ENCODE measurements at places on chromosomes 3 and 15. TPM values are rescaled to one million over a fixed set of nuclear protein-coding genes. Genes with fewer than 3 reads are reported as not detected.
A peak's percentile ranks its signal among the peaks of the same experiment; 100 is the strongest.

Gene PGBD4
- total RNA-seq, result 1.0 TPM

Gene GOLGA8S
- 3.1 TPM for total RNA-seq

Gene TMC3
- total RNA-seq, result 0.34 TPM

GRCh38 chr15:71452893-71453292 lies 337.6 kb downstream of the THSD4 start:
- no peaks in the 10 kb centered on the region for H3K36me3 ChIP-seq
- H3K4me1 ChIP-seq, result no peaks in the 10 kb centered on the region
- H3K27ac ChIP-seq, result no peak overlapping the region
- no peaks in the 10 kb centered on the region for H3K27me3 ChIP-seq
- H3K4me3 ChIP-seq, result no peak overlapping the region
- no peak for DNase-seq

DNA sequence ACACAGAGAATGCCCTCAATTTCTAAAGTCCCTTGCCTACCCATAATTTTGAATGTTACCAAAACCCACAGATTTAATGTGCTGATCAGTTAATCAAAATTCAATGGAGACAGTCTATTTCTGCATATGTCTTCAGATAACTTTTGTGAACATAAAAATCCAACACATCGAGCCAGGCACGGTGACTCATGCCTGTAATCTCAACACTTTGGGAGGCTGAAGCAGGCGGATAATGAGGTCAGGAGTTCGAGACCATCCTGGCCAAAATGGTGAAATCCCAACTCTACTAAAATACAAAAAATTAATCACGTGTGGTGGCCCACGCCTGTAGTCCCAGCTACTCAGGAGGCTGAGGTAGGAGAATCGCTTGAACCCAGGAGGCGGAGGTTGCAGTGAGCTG lies 49.3 kb downstream of the PEAK1 start:
- H3K27ac ChIP-seq, result no peak overlapping the region
- no peak overlapping the region for H3K4me3 ChIP-seq
- H3K4me1 ChIP-seq, result no peaks in the 10 kb centered on the region
- no peaks in the 10 kb centered on the region for H3K27me3 ChIP-seq
- no peaks in the 10 kb centered on the region for H3K36me3 ChIP-seq
- no peak for DNase-seq

Gene COL8A1
- total RNA-seq, result 156 TPM

- H3K27me3 ChIP-seq, result no peaks in the 10 kb centered on the region
- H3K36me3 ChIP-seq, result peaks cover 17% of the 10 kb centered on the region
- no peak for DNase-seq
Observed at GRCh38 chr3:58564456-58565160, 12.6 kb downstream of the FAM107A start.

Gene BLM
- 1.2 TPM for total RNA-seq

Gene RPUSD2
- 7.2 TPM for total RNA-seq

DNA sequence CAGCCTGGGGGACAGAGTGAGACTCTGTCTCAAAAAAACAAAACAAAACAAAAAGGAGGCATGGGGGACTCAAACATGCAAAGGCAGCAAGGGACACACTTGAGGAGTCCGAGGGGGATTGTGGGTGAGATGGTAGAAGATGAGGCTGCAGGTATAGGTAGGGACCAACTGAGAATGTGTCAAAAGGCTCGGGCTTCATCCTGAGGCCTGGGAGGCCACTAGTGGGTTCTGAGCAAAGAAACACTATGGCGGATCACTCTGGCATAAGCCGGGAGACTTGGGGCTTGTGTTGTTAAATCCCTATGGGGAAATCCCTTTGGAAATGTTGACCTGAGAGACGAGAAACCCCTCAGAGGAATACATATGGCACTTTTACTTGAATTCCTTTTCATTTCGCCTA lies 21.2 kb downstream of the ZNF710 start:
- H3K36me3 ChIP-seq, result no peaks in the 10 kb centered on the region
- DNase-seq, result no peak
- H3K4me1 ChIP-seq, result peaks cover 24% of the 10 kb centered on the region
- H3K4me3 ChIP-seq, result no peak overlapping the region
- H3K27me3 ChIP-seq, result no peaks in the 10 kb centered on the region
- H3K27ac ChIP-seq, result no peak overlapping the region

Gene IL16
- total RNA-seq, result 10.1 TPM

DNA sequence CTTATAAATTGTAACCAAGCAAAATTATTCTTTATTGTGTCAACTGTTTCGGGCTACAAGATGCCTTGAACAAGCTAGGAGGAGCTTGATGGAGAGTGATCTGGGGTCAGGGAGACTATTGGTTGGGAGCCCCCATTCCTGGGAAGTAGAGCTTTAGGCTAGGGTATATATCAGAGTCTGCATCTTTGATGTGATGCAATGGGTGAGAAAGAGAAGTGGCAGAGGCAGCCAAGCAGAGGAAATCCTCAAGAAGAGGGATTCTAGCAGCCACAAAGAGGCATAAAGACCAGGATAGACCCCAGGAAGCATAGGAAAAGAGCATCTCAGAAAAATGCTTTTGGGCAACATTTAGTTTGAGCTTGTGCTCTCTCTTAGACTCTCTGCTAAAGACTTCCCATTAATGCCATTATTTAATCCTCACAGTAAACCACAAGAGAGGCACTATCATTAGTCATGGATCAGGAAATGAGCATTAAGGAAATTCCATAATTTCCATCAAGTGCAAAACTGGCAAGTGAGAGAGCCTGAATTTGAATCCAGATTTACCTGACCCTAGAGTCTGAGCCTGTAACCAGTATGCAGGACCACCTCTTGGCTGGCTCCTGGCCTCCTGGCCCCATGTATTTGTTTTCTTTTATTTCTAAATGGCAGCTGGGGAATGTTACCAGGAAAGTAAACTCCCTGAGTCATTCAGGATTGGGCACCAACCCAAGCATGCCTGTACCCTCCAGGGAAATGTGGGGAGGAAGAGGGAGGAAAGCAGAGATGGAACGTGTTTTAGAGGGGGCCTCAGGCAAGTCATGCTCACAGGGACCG lies 118.7 kb downstream of the RPL22L1 start:
- no peaks in the 10 kb centered on the region for H3K36me3 ChIP-seq
- peak; percentile 76 for DNase-seq
- H3K27ac ChIP-seq, result no peak overlapping the region
- peaks cover 8% of the 10 kb centered on the region for H3K4me1 ChIP-seq
- no peak overlapping the region for H3K4me3 ChIP-seq

- no peak for DNase-seq
- H3K36me3 ChIP-seq, result peaks cover 3% of the 10 kb centered on the region
- H3K27ac ChIP-seq, result peak overlapping the region; percentile 85
- H3K4me1 ChIP-seq, result peaks cover 24% of the 10 kb centered on the region
- no peak overlapping the region for H3K4me3 ChIP-seq
- H3K27me3 ChIP-seq, result no peaks in the 10 kb centered on the region
Observed at GRCh38 chr3:49421890-49422378, 339 bp downstream of the AMT start.

GRCh38 chr3:155131104-155131503 lies 51.0 kb downstream of the MME start:
- H3K4me3 ChIP-seq, result no peak overlapping the region
- DNase-seq, result no peak
- no peaks in the 10 kb centered on the region for H3K36me3 ChIP-seq
- H3K4me1 ChIP-seq, result no peaks in the 10 kb centered on the region
- H3K27ac ChIP-seq, result no peak overlapping the region
- no peaks in the 10 kb centered on the region for H3K27me3 ChIP-seq

GRCh38 chr3:195771646-195772300 lies 40.0 kb downstream of the MUC4 start:
- H3K4me1 ChIP-seq, result no peaks in the 10 kb centered on the region
- no peaks in the 10 kb centered on the region for H3K27me3 ChIP-seq
- H3K27ac ChIP-seq, result no peak overlapping the region
- no peak for DNase-seq
- no peaks in the 10 kb centered on the region for H3K36me3 ChIP-seq

DNA sequence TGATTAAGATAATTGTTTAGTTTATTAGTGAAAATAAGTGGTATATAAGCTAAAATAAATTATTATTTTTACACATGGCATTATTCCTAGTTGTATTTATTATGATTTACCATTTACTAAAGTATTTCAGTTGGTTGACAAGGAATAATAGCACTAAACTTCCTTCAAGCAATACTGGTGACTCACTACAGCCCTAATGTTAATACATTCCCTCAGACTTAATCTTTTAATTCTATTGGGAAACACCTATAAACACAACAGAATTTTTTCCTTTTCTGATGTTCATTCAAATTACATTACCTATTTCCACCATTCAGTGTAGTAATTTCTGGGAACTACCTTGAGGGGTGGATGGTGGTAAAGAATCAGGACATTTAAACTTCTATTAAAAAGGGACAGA lies 264.0 kb downstream of the TIGIT start:
- H3K36me3 ChIP-seq, result no peaks in the 10 kb centered on the region
- no peak overlapping the region for H3K4me3 ChIP-seq
- no peak overlapping the region for H3K27ac ChIP-seq
- no peaks in the 10 kb centered on the region for H3K27me3 ChIP-seq

Gene GP9
- total RNA-seq, result not detected

Gene WDR93
- 1.1 TPM for total RNA-seq

GRCh38 chr15:45611305-45611704 lies 23.5 kb upstream of the SQOR start:
- no peaks in the 10 kb centered on the region for H3K36me3 ChIP-seq
- H3K27me3 ChIP-seq, result no peaks in the 10 kb centered on the region
- H3K27ac ChIP-seq, result peak overlapping the region; percentile 43
- peaks cover 22% of the 10 kb centered on the region for H3K4me1 ChIP-seq
- no peak overlapping the region for H3K4me3 ChIP-seq

DNA sequence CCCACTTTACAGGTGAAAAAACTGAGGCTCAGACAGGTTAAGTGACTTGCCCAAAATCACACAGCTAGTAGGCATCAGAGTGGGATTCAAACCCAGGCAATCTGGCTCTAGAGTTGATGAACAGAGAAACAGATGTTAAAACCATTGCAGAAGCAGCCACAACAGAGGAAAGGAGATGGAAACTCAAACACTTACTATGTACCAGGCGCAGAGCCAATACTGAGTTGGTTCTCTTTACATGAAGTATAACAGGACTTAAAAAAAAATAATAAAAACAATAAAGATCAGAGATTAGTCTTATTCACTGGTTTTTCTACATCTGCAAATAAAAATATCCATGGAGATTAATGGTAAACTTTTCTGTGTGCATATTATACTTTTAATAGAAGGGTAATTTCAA lies 84.9 kb upstream of the SPATA12 start:
- H3K36me3 ChIP-seq, result no peaks in the 10 kb centered on the region
- H3K27me3 ChIP-seq, result no peaks in the 10 kb centered on the region
- DNase-seq, result no peak

DNA sequence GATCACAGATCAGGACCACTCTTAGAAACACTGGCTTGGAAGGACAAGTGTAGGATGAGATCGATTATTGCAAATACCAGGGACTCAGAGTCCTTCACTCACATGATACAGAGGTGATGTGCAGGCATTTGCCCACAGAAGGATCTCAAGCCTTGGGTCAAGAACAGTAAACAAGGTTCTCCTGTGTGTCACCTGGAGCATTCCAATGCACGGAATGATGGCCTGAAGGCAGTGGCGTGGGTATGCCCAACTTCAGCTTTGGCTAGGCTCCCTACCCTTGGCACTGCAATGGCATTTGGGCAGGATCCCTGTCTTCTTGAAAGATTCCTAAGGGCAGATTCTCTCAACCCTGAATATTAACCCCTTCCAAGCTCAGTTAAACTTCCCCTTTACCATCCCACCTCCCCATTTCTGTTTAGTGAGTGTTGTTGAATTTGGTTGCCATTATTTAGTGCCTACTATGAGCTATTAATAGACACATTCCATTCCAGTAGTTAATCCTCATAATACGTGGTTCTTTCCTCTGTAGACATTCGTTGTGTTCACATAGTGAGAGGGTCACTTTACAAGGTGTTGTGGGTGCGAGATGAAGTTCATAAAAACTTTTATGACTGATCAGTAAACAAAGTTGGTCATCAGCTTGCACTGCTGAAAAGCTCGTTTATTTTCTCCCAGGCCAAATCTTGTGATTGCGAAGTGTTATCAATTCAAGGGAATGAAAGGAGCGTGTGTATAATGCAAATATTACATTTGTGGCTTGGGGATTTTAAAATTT lies 1.1 kb upstream of the LZTFL1 start:
- no peak for DNase-seq
- H3K4me3 ChIP-seq, result no peak overlapping the region
- no peaks in the 10 kb centered on the region for H3K36me3 ChIP-seq
- H3K27me3 ChIP-seq, result no peaks in the 10 kb centered on the region
- H3K27ac ChIP-seq, result no peak overlapping the region
- H3K4me1 ChIP-seq, result peaks cover 19% of the 10 kb centered on the region

Gene ACTC1
- total RNA-seq, result 1.2 TPM

DNA sequence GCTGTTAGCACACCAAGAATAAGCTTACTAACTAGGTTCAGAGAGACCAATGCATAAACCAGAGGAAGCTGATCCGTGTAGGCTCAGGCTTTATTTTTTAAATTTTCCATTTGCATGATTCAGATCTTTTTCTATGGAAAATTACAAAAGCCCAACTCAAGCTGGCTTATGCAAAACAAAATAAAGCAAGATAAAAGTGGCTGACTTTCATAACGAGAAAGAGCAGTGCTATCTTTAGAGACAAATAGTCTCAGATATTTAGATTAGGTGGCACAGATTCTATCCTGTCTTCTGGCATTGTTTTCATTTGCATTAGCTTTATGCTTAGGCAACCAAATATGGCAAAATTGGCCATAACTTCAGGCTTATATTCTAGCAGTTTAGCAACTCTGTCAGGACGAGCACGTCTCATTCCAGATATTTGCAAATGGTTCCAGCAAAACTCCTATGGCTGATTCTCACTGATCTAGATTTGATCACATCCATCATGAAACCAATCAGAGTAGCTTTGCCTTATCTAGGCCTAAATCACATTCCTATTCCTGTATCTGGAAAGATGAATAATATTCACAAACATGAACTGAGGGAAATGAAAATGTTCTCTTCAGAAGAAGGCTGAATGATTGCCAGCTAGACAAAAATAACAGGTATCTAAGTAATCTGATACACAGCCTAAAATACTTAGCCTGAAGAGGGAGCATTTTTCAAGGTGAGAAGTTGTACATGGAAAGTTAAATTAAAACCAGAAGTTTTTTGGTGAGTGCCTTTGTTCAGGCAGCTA lies 216.4 kb upstream of the DPPA4 start:
- no peak overlapping the region for H3K27ac ChIP-seq
- DNase-seq, result no peak
- H3K4me1 ChIP-seq, result no peaks in the 10 kb centered on the region
- H3K27me3 ChIP-seq, result no peaks in the 10 kb centered on the region
